NCI-H1092 treated with DMSO at 0.1 percent for 48 hours (cell line): ENCODE measurements at places on chromosomes 12 and 14.

DNA sequence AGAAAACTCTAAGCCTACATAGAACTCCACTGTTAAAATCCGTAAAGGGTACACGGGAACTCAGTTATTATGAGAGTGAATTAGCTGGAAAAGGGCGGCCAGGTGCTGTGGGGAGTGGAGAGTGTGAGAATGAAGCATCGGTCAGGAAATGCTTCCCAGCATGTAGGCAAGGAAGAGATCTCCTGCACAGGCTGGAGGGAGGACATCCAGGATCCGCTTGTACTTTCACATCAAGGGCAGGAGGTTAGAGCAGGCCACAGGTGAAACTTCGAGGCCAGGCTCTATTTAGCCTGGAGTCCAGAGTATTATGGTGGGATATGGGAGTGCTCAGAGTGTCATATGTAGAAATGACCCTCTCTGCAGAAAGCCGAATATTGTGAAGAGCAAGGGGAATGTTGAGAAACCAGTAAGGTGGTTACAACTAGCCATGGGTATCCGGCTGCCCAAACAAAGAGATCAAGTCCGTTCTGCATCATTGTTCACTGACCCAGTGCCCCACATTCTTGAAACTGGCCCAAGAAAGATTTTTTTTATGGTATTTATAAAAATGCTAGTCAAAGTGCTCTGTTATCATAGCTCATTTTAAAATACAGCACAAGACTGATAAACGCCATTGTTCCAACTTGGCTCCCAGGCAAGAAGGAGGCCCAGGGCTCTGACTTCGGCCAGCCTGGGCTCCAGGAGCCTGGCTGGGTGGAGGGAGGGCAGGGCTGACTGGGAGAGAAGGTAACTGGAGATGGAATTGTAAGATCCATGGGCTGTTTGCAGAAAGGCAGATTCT lies 79.4 kb upstream of the HIF1A start:
- no peak for DNase-seq

DNA sequence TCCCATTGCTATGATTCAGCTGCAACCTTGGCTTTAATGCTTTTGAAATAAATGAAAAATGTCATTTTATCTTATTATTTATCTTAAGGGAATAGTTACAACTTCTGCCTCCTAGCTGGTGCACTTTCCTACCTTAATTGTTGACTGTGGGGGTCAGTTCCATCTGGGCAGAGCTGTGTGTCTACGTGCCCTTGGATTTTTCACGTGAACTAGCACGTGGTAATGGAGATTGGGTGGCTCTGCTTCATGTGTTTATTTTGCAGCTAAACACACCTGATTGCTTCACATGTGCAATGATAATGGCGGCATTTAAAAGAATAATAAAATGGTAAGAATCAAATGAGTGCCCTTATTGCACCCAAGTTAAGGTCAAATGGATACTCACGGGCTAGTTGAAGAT lies 10.6 kb upstream of the PELI2 start:
- DNase-seq = no peak

DNA sequence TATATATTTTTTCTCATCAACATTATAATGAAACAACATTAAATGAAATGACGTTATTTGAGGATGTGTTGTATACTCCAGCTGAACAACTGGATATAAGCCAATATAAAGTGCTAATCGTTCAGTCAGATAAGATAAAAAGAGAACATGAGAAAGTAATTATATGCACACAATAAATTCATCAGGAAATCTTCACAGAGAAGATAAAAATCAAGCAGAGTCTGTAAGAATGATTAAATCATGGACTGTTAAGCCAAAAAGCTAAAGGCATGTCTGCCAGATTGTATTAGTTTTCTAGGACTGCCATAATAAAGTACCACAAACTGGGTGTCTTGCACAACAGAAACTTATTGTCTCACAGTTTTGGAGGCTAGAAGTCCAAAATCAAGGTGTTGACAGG lies 178.6 kb downstream of the NELL2 start:
- DNase-seq = no peak

DNA sequence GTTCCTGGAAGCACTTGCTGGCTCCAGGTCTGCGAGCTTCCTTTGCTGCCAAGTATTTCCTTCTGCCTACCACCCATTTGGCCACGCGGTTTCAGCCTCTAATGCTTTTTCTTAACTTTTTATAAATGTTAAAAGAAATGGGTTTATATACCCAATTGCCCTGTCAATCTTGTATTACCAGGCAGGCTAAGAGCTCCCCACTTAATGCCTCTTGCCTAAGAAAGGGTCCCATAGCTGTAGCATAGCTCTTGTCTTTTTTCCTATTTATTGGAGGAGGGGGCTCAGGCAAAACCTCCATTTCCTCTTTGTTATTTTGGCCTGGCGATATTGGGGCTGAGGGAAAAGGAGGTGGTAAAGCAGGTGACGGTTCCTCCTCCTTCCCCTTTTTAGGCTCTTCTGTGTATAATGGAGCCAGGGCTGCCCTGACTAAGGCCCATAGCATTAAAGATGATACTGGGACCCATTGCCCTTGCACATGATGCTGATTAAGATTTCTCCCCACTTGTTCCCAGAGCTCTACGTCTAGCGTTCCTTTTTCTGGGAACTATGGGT lies 21.6 kb upstream of the BLTP3B start:
- DNase-seq = no peak

DNA sequence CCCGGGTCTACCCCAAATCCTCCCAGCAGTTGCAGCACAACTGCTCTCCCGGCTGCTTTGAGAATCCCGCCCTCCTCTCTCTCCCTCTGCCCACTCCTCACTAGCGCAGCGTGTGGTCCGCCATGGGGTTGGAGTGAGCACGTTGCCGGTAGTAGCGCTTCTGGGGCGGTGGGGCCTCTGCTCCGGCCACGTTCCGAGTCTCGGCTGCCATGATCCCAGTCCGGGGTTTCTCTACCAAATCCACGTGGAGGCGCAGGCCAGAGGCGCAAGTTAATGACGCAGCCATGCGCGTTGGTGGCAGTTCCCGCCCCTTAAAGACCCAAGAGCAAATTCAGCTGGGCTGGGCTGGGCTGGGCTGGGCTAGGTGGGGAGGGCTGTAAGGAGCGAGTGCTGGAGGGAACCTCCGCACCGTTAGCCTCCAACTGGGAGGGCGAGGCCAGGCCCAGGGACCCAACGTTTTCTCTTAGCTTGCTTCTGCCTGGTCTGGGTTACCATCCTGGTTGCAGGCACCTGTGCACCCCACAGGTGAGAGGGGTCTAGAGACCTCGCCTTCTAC lies at the start of gene METTL1:
Gene METTL1, minus strand, starts transcription at position 233 of the 556 bp plus-strand sequence. Its CDS starts 22 bp downstream, at position 211.
- DNase-seq = peak; percentile 84

DNA sequence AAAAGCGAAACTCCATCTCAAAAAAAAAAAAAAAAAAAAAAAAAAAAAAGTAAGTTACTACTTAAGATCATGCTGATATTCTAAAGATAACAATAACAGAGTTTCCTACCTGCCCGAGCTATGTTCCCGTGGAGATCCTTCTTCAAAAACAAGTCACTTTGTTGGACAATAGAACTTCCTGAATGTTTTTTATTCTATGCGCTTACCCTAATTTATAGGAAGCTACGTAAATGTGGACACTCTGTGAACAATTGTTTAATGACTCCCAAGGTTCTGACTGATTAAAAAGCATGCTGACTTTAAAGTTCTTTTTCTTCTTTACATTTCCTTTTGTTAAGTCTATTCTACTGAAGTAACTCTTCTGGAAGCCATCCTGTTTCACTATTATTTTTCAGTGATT lies 52.5 kb downstream of the FGD4 start:
- no peak for DNase-seq

GRCh38 chr12:49105504-49106084 lies 5.1 kb downstream of the LMBR1L start:
- DNase-seq = no peak

GRCh38 chr12:52037248-52037861 lies 13.9 kb upstream of the NR4A1 start:
- no peak for DNase-seq

DNA sequence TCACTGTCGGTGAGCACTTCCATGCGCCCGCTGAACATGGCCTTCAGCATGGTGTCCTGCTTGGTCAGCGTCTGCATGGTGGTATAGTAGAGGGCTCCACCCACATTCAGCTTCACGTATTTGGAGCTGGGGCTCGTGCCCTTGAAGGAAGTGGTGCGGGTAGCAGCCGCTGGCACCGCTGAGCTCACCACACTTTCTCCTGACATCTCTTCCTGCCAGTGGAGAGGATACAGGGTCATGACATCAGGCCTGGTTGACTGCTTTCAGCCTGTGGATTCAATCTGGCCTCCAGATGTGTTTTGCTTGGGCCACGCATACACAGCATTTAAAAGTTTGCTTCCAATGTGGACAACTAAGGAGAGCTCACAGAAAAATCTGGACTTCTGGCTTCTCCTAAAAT lies 7.6 kb downstream of the KCTD10 start:
- DNase-seq = no peak

DNA sequence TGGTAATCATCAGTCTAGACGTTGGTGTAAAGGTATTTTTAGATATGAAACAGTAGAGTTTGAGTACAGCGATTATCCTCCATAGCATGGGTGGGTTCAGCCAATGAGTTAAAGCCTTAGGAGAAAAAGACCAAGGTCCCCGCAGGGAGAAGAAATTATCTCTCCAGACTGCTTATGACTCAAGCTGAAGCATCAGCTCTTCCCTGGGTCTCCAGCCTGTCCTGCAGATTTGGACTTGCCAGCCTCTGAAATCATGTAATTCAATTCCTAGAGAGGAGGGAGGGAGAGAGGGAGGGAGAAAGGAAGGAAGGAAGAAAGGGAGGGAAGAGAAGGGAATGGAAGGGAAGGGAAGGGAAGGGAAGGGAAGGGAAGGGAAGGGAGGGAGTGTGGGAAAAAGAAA lies 12.0 kb upstream of the DTX1 start:
- DNase-seq = no peak

DNA sequence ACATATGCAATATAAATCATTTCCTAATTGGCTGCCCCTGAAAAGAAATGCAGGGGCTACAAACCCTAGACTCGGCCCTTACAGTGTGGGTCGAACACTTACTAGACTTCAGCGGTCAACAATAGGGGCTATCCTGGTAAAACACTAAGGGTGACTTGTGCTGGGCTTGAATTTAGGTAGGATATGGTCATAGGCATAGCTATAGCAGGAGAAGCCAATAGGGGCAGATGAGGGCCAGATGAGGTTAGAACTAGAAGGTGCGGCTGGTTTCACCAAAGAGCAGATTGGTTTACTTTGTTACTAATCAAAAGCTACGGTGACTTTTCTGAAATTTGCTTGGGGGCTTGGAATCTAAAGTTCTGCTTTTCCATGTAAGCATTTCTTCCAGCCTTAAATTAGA lies 282.3 kb upstream of the DIO2 start:
- DNase-seq = no peak

- DNase-seq = no peak
These were observed 571.0 kb downstream of the SLC6A15 start for GRCh38 chr12:84341467-84342193.

- no peak for DNase-seq
These were observed 39.3 kb downstream of the BBS10 start for GRCh38 chr12:76308866-76309265.

DNA sequence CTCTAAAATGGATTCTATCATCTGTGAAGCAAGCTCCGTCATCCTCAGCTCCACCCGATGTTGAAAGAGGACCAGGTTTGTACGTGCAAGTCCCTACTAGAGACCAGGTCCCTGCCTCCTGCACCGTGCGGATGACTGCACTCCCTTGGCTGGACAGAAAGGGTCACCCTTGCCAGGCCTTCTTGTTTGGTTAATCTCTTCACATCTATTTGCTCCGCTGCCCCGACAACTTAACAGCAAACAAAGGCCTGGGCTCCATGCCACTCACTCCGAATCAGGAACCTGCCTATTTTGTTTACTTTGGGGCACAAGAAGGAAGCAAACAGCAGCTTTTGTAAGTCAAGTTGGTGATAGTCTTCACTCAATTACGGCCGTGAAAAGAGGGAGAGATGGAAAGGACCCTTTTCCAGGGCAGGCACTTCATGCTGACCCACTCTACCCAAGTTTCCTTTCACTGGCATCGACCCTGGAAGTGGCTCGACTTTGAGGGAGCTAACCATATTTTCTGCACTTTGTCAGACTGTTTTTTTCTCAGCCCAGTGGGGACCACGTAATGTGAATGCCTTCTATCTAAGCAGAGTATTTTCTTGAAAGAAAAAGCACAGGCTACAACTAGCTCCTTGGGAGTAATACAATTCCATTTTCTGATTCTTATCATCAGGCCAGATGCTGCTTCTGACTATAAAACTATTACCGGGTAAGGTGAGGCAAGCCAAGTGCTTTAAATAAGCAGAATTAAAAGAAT lies 202.6 kb downstream of the FOXN3 start:
- DNase-seq = peak; percentile 98

- no peak for DNase-seq
These were observed 70.9 kb downstream of the TRIM9 start for GRCh38 chr14:51023964-51024363.

DNA sequence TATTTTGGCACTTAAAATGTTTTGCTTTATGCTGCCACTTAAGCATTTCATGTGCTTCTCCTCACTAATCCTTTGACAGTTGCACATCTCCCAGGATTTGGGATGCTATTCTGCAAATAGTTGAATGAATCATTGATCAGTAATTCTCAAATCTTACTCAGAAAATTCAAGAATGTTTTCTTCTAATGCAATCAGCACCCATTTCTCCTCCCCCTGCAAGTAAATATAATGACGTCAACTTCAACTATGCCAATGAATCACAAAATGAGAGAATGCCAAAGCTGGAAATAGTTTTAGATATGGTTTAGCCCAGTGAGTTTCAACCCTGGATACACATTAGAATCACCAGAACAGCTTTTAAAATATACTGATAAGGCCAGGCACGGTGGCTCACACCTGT lies 2.1 kb upstream of the BLOC1S1 start:
- DNase-seq = no peak

GRCh38 chr12:25924491-25925001 lies 33.9 kb upstream of the RASSF8 start:
- no peak for DNase-seq

DNA sequence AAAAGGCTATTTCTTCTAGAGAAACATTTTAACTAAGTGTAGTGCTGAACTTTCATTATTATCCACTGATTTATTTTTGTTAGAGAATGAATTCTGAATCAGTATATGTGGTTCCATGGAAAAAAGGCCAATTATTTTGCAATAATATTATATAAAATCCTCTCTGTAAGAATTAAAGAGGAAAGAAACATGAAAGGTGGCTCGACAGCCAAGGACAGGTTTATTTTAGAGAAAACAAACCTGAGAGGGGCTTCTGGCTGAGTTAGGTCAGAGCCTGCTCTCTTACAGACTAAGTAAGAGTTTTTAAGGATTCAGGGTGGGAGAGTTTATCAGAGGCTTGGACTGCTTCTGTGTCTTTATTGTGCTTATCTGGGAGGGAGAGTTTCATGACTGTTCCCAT lies 46.7 kb upstream of the GUCY2C start:
- DNase-seq = no peak

- no peak for DNase-seq
These were observed 48.5 kb downstream of the TSPAN9 start for GRCh38 chr12:3125674-3126073.

GRCh38 chr12:68011882-68012207 lies 22.6 kb downstream of the IFNG-AS1 start:
- DNase-seq = no peak
